ENCODE measurements at places on chromosomes 7 and 10.

GRCh38 chr10:80132299-80133139 is at the start of gene PLAC9:
Gene PLAC9 (plus strand): TSS chr10:80132730. CDS start chr10:80132763, 33 bp downstream.
- no peak for DNase-seq

GRCh38 chr10:33223326-33224000 is 111.0 kb downstream of the NRP1 start:
- DNase-seq, result no peak

DNA sequence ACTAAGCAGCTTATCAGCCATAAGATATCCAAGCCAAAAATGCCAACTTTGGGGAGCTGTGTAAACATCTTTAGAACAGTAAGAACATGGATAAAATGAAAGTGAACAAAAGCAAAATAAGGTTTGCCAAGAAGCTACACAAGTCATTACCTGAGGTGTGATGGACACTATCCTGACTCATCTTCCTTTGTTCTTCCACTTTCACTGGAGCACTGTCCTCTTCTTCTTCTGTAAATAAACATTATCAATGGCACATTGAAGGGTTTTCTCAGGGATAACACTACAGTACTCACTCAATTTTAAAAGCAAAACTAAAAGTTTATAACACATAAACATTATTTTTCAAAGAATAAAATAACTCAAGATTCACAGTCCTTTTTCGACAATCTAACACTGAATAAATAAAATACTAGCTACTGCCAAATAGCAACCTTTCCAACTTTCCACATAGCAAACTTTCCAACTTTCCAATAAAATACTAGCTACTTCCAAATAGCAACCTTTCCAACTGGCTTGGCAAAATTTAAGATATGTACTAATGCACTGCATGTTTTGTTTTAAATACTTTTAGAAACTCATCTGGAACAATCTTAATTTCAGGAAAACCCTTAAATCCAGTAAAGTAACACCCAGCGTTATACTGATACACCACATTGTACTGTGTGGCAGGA is 174.1 kb downstream of the SKAP2 start:
- peak; percentile 12 for DNase-seq

GRCh38 chr7:78002021-78002420 is 203.4 kb downstream of the PHTF2 start:
- no peak for DNase-seq

DNA sequence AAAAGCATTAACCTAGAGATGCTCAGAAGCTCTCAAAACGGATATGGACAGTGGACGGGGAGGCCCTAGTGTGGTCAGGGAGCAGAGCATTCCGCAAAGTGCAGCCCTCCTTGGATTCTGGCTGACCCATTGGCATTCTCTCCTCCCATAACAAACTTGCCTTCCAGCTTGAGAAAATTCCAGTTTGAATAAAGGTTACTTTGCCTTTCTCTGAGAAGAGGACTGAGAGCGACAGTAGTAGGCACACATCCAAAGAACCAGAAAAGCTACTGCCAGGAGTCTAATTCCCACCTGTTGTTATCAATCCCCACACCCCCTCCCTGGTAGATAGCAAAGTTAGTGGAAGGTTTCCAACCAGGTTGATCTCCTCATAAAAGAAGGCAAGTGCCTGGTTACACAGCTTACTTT is 84.7 kb upstream of the TRIL start:
- DNase-seq, result no peak

- DNase-seq, result no peak
These were observed 69.0 kb upstream of the GPR158 start for GRCh38 chr10:25105743-25106260.

- no peak for DNase-seq
These were observed 13.7 kb downstream of the ADAP1 start for GRCh38 chr7:940599-941408.

DNA sequence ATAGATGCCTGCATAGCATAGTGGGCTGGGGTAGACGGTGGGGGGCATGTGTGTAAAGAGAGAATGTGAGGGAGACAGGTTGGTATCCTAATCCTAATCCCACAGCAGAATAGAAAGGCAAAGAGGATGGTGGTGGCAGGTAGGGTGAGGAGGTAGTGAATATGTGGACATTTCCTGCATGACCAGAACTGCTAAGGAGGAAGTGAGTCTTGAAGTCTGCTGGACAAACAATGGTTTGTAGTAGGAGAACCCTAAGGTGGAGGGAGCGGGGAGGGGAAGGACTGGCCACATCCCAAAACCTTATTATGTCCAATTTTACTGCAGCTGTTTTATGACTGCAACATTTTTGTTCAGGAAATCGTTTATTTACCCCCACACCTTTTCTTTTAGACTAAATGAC is 279.7 kb downstream of the AUTS2 start:
- no peak for DNase-seq

DNA sequence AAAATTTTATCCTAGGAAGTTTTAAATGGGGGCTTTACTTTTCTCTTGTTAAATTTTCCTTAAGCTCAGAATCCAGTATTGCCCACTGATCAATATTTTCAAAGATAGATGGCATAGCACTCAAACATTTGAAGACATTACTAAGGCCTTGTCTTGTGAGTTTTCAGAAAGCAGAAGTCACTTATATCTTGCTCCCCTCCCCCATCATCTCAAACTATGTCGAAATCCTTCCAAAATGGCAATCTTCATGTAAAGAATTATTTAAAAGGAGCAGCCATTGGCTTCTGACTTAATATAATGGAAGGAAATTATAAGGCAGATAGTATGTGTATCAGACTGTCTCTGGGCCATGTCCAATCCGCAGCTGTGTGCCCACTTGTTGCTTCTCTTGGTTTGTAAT is 553.5 kb upstream of the C7orf33 start:
- no peak for DNase-seq

DNA sequence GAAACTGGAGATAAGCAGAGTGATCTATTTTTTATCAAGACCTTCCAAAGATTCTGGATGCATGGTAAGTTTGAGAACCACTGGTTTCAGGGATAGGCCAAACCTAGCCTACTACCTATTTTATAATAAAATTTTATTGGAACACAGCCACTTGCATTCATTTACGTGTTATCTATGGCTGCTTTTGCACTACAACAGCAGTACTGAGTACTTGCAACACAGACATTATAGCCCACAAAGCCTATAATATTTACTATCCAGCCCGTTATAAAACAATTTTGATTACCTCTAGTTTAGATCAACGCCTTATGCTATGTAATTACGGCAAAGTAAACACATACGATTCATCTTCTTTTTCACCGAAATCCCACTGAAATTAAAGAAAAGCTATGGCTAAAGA is 18.4 kb downstream of the STEAP1 start:
- no peak for DNase-seq

DNA sequence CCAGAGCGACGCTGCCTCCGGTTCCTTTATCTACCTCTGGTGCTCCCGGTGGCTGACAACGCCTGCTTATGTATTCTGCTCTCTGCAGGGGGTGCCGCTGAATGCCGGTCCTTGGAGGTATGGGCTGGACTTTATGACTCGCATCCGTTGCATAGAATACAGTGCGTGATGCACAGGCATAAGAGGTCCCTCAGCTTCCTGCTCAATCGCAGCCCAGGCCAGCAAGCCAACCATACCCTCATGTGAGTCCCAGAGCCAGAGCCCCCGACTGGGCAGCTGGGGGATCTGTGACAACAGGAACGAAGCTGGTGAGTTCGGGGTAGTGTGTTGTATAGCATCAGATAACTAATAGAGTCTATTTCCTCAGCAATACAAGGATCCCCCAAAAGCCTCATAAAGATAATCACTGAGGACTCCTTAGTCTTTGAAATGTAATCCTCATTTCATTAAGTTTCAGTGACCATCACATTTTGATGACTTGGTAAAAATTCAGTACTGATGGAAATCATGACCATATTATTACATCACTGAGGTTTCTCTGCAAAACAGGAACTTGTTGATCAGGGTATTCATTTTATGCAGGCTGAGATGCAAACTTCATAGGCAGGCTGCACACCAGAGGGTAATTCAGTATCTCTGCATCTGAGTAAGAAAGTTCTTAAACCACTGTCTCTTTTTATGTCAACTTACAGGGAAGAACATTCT is 607.8 kb downstream of the PTPRN2 start:
- DNase-seq, result no peak

GRCh38 chr10:35605191-35605590 is at the start of gene GJD4:
Gene GJD4 (plus strand): TSS chr10:35605341. CDS start chr10:35605568, 227 bp downstream.
- DNase-seq, result no peak

Measured in fibroblast of mammary gland (primary cell).